GM12864 (cell line): ENCODE measurements at places on chromosomes 16 and 17.

- DNase-seq = no peak
Measured at GRCh38 chr17:4753392-4753791, 13.7 kb upstream of the CXCL16 start.

- no peak for DNase-seq
Measured at GRCh38 chr16:1318268-1318545, 8.8 kb downstream of the UBE2I start.

DNA sequence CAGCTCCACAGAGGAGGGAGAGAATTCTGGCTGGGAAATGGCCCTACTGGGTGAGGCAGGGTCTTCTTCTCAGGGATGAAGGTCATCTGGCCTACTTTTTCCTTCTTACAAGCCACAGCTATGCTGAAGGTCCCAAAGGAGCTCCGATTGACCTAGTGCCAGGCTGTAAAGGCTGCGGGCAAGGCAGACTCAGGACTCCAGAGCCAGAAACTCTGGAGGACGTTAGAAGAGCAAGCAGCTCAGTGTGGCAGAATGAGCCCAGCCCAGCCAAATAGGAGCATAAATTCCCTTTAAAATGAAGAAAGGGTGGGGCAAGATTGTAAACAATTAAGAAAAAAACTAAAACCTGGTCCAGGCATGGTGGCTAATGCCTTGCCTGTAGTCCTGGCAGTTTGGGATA is 20.1 kb upstream of the CNOT1 start:
- no peak for DNase-seq

- no peak for DNase-seq
Measured at GRCh38 chr17:57104461-57105175, 19.6 kb downstream of the AKAP1 start.

DNA sequence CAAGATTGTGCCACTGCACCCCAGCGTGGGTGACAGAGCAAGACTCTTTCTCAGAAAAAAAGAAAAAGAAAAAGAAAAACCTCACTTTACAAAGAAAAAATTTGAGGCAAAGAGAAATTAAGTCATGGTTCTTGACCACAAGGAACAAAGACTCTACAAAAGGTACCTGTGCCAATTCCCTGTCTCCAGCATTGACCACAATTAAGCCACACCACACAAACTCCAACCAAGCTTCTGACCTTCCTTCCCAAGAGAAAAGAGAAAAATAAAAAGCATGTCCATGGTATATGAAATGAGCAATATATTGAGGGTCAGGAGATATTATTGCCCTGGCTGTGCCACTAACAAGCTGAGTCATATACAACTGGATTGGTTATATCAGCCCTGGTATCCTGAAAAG is 146.3 kb upstream of the NOG start:
- DNase-seq = no peak

DNA sequence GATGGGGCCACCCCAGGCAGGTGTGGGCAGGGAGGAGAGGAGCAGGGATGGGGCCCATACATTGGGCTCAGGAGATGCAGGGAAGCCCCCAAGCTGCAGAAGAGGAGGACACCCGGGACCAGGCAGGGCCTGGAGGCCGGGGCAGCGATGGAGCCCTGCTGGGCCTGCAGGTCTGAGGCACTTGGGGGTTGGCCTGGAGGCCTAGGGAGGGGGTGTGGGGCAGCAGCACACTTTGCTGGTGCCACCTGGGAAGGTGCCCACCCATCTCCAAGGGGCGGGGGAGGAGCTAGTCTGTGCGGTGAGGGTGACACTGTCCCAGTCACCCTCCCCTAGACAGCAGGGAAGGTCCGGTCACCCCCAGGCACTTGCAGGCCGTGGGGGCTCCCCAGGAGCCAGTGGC is 6.4 kb upstream of the CCDC57 start:
- DNase-seq = no peak

DNA sequence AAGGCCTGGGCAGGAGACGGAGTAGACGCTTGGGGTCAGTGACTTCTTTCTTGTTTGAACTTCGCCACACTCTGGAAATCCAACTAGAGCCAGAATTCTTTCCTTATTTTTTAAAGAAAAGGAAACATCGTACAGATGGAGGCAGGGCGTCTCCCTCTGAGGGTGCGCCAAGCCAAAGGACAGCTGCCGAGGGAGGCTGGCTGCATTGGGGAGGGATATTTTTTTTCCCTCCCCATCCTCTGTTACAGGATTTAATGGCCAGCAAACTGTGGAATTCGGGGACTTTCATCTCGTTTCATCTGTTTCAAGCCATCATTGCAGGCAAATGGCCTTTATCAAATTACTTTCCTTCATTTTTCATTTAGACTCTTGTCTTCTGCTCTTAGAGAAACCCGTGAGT is 15.9 kb downstream of the CDK5R1 start:
- no peak for DNase-seq

DNA sequence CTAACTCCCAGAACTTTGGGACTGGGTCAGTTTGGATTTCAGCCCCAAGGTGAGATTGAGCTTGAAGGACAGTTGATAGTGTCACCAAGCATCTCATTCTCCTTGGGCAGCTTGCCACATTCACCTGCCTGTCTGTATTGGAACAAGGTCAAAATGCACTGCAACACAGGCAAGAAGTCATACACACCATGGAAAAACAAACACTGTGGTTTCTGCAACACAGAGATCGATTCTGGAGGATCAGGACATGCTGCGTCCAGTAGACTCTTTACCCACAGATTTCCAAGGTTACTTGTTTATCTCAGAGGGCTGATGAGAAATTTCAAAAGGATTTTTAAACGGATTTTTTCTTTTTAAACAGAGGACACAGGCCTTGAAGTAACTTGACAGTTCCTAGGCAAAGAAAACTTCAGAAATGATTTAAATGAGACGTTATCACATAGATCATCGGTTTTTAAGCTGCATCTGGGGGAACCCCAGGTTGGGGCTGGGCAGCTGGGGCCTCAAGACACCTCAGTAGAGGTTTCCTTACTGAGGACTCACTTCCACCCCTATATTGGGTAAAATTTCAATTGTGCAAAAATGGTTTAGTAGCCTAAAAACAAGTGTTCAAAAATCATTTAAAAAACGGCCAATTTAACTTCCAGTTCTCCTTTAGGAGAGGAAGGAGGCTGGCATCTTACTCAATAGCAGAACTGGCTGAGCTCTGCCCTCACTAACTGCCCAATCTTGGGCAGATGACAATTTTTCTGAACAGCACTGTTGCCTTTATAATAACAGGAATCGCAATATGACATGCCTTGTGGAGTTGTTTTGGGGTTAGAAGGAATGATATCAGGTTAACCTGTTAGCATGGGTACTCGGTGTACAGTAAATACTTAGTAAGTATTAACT is 299.3 kb downstream of the XYLT1 start:
- DNase-seq = no peak

DNA sequence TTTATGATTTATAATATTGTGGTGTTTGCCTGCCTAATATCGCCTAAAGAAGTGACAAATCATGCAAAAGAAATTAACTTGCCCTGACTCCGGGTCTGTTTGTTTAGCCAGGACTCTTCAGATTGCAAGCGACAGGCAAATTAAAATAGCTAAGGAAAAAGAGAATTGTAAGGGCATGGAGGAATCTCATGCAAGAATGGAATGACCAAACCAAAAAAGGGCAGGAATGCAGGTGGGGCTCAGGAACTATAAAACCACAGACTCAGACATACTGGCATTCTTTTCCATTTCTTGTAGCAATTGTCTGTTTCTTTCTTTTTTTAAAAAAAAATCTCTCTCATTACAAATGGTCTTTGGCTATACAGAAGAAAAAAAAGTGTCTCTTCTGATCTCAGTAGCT is 188.1 kb upstream of the XYLT1 start:
- no peak for DNase-seq

DNA sequence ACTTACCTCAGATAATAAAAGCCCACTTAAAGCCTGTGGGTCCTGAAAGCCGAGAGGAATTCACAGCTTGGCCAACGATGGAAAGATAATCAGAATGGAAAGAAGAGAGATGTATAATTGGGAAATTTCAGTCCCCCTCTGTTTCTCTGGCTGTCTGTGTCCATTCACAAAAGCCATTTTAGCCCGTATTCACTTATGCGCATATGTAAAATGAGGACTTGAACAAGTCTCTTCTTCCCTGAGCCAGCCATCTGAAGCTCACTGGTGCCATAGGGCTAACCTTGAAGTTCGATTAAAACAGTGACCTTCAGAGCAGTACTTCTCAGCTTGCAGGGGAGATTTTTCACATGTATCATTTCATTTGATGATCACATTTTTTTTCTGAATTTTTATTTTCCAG is 527.2 kb downstream of the GRIN2A start:
- DNase-seq = no peak

GRCh38 chr16:49554681-49555080 is 181.1 kb downstream of the C16orf78 start:
- DNase-seq = no peak

DNA sequence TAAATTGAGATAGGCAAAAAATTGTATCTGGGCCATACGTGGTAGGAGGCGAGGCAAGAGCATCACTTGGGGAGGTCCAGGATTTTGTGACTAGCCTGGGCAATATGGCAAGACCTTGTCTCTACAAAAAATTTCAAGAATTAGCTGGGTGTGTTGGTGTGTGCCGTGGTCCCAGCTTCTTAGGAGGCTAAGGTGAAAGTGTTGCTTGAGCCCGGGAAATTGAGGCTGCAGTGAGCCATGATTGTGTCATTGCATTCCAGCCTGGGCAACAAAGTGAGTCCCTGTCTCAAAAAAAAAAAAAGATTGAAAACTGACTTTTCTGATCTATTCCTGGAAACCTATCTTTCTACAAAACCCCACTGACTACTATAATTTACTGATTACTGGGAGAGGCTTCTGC is 26.7 kb downstream of the CDK12 start:
- no peak for DNase-seq

DNA sequence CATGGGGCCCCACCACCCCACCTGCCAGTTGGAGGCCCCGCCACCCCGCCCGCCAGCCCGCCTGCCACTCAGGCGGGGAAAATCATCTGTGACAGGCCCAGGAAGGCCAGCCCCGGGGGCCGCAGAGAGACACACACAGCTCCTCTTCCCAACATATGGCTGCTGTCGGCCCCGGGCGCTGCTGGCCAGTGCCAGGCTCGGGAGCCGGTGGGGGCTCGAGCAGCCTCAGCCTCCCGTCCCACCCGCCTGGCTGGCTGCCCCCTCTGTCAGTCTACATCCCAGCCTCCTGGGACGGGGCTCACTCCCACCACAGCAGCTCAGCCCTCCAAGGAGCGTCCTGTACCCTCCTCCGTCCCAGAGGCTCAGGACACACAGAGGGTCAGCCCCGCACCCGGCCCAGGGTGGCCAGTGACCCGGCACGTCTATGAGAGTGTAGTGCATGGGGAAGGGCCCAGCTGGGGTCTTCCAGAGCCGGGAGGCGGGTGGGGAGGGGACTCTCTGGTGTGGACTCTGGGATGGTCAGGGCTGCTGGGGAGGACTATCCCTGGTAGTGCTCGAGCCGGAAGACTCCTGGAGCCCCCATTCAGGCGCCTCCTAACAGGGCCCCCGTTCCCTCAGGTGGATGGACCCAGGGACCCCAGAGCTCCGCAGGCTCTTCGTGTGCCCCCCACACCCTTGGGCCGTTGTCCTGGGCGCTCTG is 3.6 kb upstream of the PRR35 start:
- no peak for DNase-seq

GRCh38 chr17:74435775-74436359 is 4.0 kb downstream of the GPRC5C start:
- DNase-seq = no peak

DNA sequence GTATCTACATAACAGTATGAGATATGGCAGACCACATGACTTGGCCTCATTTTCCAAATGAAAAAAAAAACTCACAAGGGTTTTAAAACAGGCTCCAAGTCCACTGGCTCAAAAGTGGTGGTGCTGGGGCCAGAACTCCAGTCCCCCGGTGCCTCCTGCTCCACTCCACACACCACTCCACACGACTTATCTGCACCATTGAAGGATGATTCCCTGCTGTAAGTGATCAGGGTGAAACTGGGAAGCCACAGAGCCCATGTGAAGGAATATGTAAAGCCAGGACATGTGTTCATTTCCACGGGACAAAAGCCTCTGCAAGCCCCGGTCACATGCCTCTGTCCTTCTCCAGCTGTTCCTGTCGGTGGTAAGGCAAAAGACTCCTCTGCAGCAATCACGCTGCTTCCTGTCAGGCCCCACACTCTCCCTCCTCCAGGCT is 97.2 kb downstream of the ZNF18 start:
- no peak for DNase-seq

GRCh38 chr16:21222495-21223337 is 10.8 kb upstream of the ANKS4B start:
- DNase-seq = no peak

DNA sequence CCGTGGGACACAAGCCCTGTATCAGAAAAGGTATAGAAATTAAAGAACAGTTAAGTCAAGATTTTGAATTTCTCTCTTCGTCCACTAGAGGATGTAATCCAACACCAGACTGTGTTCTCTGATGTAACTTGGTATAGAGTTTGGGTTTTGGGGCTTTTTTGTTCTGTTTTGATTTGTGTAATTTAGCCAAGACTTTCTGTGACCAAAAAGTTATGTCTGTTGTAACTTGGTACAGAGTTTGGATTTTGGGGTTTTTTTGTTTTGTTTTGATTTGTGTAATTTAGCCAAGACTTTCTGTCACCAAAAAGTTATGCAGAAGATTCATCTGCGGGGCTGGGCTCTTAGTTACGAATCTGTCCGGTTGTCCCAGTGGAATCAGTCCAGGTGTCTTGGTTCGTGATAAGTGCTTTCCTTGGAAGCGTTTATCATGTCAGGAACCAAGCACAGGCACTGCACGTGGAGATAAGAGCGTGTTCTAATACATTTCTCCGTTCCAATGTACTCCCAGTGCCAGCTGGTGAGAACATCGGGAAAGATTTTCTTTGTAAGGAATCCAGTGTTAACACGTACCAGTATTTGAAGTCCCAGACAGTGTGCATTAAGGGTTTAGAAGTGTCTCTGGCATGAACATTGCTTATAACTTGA is 44.1 kb upstream of the SEC14L1 start:
- no peak for DNase-seq

DNA sequence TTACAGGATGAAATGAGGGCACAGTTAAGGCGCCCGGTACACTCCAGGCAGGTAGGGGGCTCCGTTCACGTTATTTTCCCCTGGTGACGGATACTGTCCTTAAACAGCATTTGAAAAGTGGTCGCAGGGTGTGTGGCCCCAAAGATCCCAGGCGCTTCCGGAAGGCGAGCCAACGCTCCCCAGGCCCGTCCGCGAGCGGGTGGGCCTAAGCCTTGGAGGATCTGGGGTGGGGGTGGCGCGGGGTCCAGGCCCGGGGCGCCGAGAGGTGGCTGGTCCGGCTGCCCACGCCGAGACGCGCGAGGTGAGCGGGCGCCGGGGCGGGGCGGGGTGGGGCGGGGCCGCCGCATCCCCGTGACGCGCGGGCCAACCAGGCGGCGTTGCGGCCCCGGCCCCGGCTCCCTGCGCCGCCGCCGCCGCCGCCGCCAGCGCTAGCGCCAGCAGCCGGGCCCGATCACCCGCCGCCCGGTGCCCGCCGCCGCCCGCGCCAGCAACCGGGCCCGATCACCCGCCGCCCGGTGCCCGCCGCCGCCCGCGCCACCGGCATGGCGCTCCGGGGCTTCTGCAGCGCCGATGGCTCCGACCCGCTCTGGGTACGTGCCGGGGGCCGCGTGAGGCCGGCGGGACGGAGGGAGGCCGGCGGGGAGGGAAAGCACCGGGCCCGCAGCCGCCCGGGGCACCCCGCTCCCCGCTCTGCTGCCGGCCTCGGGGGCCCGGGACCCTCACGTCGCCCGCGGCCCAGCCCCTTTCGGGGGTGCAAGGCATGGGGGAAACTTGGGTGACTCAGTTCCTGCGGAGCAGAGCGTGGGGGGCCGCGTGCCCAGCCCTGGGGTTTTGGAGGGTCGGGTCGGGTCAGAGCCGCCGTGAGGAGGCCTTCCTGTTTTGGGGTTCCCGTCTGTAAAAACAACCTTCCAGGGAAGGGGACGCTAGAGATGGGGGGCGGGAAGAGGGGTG is at the start of gene ABCC1:
Gene ABCC1, plus strand, starts transcription at position 407 of the 951 bp plus-strand sequence. Its CDS starts 136 bp downstream, at position 543.
- no peak for DNase-seq

- no peak for DNase-seq
Measured at GRCh38 chr16:26644912-26645543, 421.7 kb upstream of the C16orf82 start.
